Psoas muscle (tissue), 8 donors: ENCODE measurements at places on chromosomes 3 and 15.

- DNase-seq, result no peak
Observed at GRCh38 chr15:73075160-73075859, 23.0 kb downstream of the NEO1 start.

DNA sequence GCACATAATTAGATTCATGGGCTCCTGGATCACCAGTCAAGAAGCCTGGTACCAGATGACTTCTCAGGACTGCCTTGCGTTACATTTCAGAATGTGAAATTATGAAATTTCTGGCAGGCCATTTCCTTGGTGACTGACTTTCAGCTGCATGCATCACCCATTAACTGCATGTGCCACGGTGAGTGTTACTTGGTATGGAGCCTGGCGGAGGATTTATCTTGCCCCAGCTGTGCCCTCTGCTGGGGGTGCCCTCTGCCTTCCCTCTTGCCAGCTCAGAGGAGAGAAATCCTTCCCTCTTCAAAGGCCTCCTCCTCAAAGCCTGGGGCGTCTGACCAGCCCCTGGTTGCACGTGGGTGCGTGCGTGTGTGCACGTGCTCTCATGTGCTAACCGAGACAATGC is 57.7 kb upstream of the CTSH start:
- DNase-seq, result peak; percentile 28

- no peak for DNase-seq
Observed at GRCh38 chr3:102176333-102177050, 258.3 kb upstream of the ZPLD1 start.

- DNase-seq, result peak; percentile 30
Observed at GRCh38 chr15:51776952-51777569, 25.7 kb downstream of the TMOD2 start.

DNA sequence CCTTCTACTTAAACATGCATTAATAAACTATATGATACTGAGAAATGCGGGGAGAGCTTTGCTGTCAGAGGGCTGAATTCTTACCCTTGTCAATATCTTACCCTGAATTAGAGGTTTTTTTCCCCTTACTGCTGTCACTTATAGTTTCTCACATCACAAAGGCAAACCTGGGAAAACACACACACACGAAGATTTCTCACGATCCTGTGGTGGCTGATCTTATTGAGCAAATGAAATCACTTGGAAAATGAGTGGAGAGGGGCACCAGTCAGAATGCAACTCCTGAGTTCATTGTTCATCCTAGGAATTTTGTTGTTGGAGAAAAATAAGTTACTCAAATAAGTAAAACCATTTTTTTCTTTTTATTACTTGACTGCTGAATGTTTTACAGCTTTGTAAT is 673.6 kb downstream of the EDEM1 start:
- no peak for DNase-seq

DNA sequence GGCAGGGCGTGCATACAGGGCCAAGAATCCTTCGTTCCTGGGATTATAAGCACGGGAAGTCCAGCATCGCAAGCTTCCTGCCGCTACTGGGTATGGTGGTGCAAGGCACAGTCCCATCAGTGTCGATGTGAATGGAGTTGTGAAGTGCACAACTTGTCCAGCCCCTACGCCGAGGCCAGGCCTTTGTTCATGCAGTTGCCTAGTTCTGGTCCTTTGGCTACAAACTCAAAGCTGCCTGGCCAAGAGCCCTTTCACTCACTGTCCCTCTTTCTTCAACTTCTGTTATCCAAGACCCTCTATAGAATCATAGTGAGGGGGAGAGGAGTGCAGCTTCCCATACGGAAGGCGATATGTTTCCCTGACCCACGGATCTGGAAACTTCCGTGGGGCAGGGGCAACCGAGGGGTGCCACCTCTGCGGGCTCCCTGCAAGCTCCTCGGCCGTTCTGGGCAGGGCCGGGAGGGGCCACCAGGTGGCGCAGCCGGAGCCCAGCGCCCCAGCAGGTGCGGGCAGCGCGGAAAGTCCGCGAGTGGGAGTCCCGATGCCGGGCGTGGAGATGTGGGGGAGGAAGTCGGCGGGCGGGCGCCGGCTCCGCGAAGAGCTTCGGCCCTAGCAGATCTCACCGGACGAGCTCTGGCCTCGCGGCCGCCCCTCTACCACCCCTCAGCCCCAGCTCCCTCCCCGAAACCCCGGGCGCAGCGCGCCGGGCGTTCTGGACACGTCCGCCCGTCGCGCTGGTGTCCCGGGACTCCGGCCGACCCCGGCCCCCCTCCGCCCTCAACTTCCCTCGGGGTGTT is 693 bp downstream of the RASGRP1 start:
- DNase-seq, result peak; percentile 56

- no peak for DNase-seq
Observed at GRCh38 chr15:72382146-72382545, 6.3 kb upstream of the HEXA start.

DNA sequence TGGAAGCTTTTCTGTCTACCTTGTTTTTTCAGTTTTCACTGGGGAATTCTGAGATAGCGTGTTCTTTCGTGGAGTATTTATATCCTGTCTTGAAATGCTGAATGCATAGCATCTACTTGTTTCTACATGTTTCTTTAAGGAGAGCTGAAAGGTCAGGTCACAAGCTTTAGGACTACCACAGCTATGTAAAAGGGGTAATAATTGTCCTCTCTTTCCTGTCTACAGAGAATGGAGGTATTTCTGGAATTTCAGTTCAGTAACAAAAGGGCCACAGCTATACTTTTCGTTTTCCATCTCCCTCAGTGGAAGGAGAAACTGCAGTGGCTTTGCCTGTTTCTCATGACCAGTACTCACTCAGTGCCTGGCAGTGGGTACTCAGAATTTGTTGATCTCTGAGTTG is 4.7 kb downstream of the INAFM2 start:
- DNase-seq, result no peak

- DNase-seq, result no peak
Observed at GRCh38 chr3:130925628-130926027, 31.7 kb downstream of the ATP2C1 start.

- DNase-seq, result no peak
Observed at GRCh38 chr3:90026406-90026805, 919.0 kb downstream of the EPHA3 start.

DNA sequence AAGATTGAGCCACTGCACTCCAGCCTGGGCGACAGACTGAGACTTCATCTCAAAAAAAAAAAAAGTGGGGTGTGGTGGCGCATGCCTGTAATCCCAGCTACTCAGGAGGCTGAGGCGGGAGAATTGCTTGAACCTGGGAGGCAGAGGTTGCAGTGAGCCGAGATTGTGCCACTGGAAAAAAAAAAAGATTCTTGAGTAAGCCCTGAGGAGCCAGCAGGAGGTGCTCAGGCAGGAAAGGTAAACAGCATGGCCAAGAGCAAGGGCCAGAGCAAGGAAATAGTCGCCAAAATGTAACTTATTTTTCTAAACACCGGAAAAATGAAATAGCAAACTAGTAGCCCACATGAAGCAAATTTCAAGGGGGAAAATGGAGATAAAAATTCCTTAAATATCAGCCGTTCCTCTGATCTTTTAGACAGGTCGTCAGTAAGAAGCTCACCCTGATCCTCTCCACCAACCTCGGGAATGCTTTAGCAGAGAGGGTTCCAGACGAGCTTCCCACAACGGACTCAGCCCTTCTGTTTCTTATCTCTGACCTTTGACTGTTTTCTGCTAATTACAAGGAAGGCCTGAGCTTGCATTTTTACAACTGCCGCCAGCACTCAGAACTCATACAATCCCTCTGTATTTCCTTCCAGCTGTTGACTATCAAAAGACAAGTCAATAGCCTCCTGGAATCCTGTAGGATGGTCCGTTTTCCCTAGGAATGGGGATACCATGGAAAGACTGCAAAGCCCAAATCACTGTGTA is 45.0 kb upstream of the AKAP13 start:
- no peak for DNase-seq

- DNase-seq, result no peak
Observed at GRCh38 chr15:83682476-83683088, 28.7 kb downstream of the ADAMTSL3 start.

GRCh38 chr3:115553796-115554486 is 69.4 kb upstream of the GAP43 start:
- DNase-seq, result no peak

GRCh38 chr3:46272028-46272451 is 29.8 kb downstream of the CCR3 start:
- no peak for DNase-seq

DNA sequence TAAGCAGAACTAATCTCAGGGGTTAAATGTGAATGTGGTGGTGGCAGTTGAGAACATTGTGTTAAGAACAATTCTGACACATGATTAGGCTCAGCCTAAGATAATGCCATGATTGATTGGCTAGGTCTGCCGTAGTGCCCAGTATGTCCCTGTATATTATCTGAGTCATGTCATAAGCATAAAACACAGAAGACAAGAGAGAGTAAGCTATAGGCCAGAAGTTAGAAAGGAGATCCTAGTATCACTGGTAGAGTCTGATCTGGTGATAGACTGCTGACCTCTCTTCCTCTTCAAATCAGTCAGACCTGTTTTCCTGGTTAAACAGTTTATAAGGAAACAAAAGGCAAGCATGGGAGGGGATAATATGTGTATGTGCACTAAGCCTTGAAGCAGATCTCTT is 30.1 kb upstream of the ATP8B4 start:
- no peak for DNase-seq
